ENCODE measurements at places on chromosomes 1 and 21.

- no peak for DNase-seq
These were observed 10.6 kb upstream of the PTTG1IP start for GRCh38 chr21:44884097-44884496.

GRCh38 chr1:31617916-31618746 lies 642 bp downstream of the HCRTR1 start:
- no peak for DNase-seq

DNA sequence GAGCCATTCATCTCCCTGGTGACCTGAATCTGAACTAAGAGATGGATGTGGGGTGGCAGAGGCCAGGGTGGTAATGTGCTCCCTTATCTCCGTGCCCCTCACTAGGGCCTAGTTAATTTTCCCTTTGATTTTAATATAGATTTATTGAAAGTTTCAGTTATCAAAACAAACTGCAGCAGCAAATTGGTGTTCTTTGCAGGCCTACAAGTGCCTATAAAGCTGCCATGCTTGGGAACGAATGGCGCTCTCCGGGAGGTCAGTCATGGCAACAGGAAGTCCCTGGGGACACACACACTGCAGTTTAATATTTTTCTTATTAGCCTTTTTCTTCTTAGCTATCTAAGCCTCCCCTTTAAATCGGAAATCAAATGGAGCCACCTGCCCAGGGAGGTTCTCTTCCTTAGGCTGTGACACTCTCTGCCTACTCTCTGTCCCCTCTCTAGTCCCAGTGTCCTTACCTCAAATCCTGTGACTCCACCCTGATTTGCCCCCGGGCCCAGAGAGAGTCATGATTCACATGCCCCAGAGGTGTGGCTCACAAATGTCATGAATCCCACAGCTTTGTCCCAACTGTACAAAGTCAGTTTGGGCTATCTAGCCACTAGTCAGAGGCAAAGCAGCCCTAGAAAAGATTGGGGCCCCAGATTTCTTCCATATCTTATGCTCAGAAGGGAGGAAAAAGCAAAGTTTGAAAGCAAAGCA lies 4.3 kb upstream of the ERI3 start:
- DNase-seq, result no peak

- peak; percentile 83 for DNase-seq
These were observed 993 bp downstream of the PDZK1 start for GRCh38 chr1:145706086-145706664.

DNA sequence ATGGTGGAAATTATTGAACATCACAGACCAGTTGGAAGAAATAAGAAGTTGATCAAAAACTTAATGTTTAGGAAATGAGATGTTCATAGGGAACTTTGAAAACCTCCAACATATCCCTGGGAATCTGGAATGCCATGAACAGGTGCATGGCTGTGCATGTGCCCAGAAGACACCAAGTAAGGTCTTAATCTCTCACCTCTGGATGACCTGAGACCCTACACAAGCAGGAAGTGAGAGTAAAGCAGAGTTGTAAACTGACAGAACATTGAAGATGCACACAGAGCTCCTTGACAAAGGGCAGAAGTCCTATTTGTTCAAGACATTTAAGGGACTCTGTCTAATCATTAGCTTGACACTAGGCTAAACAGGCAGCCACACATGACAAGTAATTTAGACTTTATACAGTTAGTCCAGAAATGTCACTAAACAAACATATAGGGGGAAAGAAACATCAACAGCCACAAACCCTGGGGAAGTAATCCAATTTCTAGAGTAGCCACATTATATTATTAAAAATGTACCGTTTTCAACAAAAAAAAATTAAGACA lies 34.5 kb downstream of the KLHDC7A start:
- no peak for DNase-seq
